ENCODE measurements at places on chromosomes 11 and 22. TPM values are rescaled to one million over a fixed set of nuclear protein-coding genes. Genes with fewer than 3 reads are reported as not detected.

The BTBD10 gene
- total RNA-seq: 189 TPM

The TMEM126A gene
- total RNA-seq: 37.6 TPM

The MYO7A gene
- total RNA-seq: 3.5 TPM

The CARNS1 gene
- total RNA-seq: 0.23 TPM

The OR10A2 gene
- not detected for total RNA-seq

The CD3G gene
- not detected for total RNA-seq

The FREY1 gene
- 1.2 TPM for total RNA-seq

The ZNF280B gene
- total RNA-seq: 5.8 TPM

The KLHDC7B gene
- total RNA-seq: not detected

The VWA5A gene
- 38.1 TPM for total RNA-seq

The CPT1B gene
- total RNA-seq: 9.2 TPM

Measured in diencephalon (tissue), 1 donor.